ENCODE measurements at places on chromosomes 6 and 20.

- DNase-seq, result no peak
Measured at GRCh38 chr6:166438211-166438861, 55.6 kb upstream of the MPC1 start.

DNA sequence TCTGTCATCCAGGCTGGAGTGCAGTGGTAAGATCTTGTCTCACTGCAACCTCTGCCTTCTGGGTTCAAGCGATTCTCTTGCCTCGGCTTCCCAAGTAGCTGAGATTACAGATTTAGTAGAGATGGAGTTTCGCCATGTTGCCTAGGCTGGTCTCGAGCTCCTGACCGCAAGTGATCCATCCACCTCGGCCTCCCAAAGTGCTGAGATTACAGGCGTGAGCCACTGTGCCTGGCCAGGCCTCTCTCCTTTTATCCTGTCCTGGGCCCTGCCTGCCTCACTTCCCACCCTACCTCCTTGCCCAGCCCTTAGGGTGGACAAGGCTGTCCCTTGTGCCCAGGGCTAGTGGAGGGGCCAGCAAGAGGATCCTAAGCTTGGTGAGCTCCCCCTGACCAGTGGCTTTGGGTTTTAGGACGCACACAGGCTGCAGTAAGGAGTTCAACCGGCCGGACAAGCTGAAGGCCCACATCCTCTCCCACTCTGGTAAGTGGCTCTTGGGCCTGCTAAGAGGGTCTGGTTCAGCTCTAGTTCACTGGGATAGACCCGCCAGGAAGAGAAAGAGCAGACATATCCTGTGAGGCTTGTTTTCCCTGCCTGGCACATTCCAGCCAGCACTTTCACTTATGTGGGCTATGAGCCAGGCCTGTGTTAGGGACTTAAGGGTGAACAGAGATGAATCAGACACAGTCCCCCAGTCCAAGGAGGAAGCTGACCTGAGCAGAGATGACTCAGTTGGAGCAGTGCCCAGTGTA lies 21.9 kb upstream of the CHMP4B start:
- DNase-seq, result peak; percentile 87

GRCh38 chr6:69719602-69720193 lies 77.1 kb downstream of the LMBRD1 start:
- peak; percentile 7 for DNase-seq

DNA sequence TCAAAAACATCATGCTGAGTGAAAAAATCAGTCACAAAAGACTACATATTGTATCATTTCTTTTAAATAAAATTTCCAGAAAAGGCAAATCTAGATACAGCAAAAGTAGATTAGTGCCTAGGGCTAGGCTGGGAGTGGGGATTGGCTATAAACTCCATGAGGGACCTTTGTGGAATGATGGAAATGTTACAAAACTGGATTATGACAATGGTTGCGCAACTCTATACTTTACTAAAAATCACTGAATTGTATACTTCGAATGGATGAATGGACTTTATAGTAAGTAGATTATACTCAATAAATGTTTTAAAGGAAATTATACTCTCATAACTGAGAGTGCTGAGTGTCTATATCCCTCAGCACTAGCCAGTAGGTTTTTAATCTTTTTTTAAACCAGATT lies 4.3 kb downstream of the HMGN3 start:
- no peak for DNase-seq

DNA sequence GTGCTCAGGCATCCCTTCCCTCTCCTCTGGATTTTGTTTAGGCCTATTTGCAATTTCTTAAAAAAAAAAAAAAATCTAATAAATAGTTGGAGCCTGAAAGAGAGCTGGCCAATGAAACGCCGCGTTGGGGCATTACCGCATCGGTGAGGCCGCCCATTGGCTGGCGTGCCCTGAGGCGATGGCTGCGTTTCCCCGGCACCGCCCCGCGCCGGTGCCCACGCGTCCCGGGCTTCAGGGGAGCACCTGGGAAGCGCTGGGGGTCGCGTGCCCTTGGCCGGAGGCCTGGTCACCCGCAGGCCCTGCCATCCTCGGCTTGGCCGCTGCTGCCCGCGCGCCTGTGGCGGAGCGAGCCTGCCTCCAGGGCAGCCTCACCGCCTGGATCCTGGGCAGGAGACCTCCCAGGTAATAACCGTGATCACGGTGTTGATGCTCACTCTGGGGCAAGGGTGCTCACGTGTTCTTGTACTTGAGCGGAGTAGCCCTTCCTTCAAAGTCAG lies 155.4 kb downstream of the NRN1 start:
- no peak for DNase-seq

DNA sequence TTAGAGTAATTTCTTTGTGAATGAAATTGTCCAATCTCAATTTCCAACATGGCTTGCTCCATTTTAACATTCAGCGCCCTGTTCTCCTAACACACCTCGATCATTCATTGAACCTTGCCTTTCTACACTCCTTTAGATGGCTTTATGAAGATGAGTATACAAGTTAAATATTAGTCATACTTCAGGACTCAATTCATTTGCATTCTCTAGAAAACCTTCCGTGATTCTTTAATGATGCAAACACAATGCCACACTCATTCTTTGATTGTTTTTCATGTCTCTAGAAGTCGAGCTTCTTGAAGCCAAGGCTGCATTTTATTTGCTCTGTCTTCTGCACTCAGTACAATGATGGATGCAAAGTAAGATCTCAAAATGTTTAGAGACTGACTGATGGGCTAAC lies 641.2 kb downstream of the DOK5 start:
- no peak for DNase-seq

DNA sequence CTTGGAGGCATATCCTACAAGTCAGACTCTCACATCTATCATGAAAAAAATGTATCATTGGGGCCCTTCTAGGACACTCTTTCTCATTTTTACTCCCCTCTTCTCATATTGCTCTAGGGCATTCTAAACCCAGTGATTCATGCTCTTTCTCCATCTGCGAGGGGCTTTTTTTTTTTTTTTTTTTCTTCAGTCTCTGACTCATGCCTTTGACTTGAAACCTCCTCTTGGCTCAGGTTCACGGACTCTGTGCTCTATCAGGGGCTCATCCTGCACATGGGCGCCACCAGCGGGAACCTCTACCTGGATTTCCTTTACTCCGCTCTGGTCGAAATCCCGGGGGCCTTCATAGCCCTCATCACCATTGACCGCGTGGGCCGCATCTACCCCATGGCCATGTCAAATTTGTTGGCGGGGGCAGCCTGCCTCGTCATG lies 17.8 kb downstream of the SLC22A1 start:
- DNase-seq, result no peak

DNA sequence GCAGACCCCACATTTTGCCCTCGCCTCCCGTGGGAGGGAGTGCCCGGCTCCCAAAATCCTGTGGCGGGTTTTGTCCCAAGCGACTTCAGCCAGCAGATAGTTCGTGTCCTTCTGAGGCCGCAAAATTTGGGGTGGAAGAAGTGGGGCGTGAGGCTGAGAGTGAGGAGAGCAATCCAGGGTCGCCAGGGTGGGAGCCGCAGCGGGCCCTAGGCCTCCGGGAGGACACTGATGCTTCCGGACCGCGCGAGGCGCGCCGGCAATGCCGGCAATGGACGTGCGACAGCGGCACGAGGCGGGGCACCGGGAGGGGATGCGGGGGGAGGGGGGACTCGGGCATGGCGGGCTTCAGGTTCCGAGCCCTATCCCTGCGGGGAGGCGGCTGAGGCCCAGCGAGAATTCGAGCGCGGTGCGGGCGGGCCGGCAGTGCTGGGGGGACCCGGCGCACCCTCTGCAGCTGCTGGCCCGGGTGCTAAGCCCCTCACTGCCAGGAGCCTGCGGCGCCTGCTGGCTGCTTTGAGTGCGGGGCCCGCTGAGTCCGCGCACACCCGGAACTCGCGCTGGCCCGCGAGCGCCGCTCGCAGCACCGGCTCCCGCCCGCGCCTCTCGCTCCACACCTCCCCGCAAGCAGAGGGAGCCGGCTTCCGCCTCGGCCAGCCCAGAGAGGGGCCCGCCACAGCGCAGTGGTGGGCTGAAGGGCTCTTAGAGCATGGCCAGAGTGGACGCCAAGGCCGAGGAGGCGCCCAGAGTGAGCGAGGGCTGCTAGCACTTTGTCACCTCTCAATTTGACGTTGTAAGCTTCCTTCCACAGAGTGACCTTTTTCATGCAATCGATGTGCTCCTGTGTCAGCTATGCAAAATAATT lies 143.8 kb downstream of the LPA start:
- peak; percentile 45 for DNase-seq

DNA sequence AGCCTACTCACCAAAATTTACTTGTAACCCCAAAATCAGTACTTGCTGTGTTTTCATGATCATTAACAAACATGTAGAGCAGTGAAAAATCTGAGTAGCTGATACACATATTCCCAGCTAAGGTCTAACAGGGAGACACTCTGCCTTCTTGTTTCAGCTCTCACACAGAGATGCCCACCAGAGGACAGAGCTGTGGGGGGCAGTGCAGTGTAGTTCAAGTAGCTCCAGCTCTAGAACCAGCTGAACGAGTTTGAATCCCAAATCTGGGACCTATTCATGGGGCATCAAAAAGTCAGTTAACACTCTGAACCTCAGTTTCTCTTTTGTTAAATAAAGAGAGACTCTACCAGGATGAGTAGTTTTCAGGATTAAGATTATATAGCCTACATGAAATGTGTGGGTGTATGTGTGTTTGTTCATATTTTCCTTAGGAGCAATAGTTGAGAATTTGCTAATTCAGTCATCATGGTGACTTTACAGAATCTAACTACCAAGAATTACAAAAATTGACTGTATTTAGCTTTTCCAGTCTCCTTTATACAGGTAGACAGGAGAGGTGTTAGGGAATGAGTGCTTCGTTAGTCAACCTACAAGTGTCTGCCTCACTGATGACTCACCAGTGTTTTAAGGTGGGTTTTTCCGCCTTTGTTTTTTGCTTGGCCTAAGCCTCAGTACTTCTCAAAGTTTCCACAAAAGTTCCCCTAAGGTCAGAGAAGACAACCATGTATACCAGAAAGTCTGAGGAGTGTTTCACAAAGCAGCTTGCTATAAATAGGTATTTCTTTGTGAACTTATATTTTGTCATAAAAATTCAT lies 164.0 kb upstream of the RUNX2 start:
- DNase-seq, result no peak

DNA sequence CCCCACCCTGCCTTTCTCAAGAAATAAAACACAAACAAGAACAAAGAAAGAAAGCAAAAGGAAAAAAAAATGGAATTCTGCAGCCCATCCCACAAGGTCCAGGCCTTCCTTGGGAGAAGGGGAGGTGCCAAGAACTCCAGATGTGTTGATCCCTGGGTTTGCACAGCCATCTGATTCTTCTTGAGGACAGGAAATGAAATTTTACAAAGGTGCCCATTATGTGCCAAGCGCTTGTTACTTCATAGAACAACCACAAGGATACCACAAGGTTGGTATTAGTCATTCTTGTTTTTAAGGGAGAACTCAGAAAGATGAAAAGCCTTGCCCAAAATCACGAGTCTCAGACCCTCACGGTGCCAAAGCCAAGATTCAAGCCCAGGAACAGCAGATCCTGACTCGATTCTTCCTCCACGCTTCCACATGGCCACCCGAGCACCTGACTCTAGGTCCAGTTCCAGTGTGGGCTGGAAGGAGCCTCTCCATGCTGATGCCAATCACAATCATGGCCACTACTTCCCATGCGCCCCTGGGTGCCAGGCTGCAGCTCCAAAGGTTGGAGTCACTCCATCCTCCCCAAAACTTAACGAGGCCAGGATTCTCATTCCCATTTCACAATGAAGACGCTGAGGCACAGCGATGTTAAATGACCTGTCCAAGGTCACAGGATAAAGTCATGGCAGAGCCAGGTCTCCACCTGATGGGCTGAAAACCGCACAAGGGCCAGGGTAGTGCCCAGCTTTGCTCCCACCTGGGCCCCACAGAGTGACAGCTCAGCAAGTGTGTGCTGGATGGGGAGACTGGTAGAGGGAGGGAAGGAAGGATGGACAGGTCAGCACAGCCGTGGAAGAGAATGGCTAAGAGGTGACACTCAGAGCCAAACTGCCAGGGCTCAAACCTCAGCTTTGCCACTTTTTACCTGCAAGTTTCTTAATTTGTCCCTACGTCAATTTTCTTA lies 66.7 kb upstream of the TOP1 start:
- DNase-seq, result no peak

- DNase-seq, result no peak
Measured at GRCh38 chr6:134593887-134594286, 276.0 kb upstream of the SGK1 start.

- DNase-seq, result no peak
Measured at GRCh38 chr6:44473393-44474189, 86.1 kb downstream of the CDC5L start.

Data from 8988T (cell line).